ENCODE measurements at places on chromosomes 2 and 18. TPM values are rescaled to one million over a fixed set of nuclear protein-coding genes. Genes with fewer than 3 reads are reported as not detected.

- DNase-seq, result no peak
Observed at GRCh38 chr2:153165021-153165420, 313.5 kb downstream of the RPRM start.

The PRKAG3 gene
- total RNA-seq, result not detected

The TWIST2 gene
- total RNA-seq, result 33.3 TPM

- DNase-seq, result no peak
Observed at GRCh38 chr2:119117891-119118882, 40.4 kb downstream of the C1QL2 start.

The ALKAL2 gene
- total RNA-seq, result not detected

The VWC2L gene
- total RNA-seq, result not detected

The TTN gene
- total RNA-seq, result 0.88 TPM

DNA sequence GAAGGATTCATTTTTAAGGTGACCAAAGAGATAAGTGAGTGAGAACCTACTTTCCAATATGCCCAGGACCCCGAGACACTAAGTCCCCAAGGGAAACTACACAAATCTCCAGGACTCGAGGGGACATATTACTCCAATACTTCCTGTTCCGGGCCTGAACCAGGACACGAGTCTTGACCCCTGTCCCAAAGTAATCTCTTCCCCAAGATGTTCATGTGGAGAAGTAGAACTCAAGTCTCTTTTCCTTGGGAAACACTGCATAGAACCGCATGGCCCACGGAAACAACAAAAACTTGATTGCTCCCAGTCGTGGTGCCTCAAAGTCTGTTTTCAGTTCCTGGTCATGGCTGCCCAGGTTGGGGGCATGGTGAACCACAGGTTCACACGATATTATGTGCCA lies 87.2 kb upstream of the ZEB2 start:
- no peak for DNase-seq

DNA sequence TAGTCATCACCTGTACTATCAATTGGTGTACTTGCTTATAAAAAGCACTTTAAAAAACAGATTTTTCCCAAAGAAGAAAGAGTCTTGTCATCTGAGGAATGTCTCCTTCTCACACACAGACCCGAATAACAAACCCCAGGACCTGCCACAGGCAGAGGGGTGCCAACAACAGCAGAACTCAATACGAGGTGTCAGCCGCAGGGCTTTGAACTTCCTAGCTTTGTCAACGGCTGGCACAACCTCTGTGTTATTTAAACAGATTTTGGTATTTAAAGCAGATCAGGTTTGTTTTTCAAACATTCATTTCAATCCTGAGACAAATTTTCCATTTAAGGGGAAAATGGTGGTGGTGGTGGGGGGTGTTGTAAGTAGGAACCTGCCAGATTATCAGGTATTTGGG lies 138.4 kb upstream of the RIOK3 start:
- no peak for DNase-seq

The MC5R gene
- not detected for total RNA-seq

DNA sequence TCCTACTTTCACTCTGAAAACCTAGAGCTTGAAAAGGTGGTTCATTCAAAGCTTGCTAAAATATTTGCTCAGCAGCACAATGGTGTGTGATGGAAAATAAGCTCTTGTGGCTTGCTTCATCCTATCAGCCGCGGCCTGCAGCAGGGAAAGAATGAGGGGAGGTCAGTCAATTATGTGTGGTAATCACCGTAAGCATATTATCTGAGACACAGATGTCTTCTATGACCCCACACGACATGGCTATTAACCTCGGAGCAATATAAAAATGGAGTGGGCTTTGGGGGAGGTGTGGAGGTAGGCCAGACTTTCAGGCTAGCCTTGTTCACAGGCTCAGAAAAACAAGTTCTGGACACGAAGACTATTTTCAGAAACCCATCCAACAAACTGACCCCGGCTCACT lies 98.4 kb upstream of the SIX3 start:
- DNase-seq, result no peak

GRCh38 chr2:132891498-132891897 lies 221.5 kb upstream of the LYPD1 start:
- no peak for DNase-seq

DNA sequence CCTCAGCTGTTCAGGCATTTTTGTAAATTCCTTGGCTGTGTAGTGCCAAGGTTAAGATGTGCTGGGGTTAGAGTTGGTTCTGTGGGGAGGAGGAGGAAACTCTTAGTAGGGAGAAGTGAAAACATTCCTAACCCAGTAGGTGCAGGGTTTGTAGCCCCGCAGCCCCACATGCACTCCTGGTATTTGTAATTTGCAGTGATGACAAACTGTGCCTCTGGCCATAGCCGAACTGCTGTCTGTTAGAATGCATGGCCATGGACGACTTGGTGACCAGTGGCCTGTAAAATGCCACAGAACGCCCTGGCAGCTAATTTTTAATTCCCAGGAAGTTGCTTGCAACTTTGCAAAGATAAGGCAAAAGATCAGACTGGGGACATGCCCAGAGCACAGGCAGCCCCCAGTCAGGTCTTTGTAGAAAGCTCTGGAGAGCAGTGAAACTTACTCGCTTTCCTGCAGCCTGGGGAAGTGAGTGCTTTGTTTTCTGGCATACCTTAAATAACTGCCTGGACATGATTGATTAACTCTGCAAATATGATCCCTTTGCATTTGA lies 38.4 kb downstream of the LYPD6B start:
- DNase-seq, result no peak

DNA sequence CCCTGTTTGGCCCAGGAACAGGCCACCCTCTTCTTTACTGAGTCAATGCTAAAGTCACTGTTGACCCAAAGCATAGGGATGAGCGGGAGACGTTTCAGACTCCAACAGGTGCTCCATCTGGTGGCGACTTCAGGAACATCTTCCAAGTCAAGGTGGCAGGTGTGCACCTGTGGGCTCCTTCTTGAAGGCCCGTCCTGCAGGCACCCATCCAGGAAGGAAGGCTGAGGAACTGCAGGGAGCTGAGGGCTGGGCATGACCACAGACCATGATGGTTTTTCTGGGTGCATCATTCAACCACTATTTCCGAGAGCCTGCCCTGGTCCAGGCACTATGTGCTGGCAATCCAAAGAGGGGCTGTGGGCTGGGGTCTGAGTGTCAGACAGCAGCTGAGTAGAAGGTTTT lies 142.8 kb downstream of the NDUFA10 start:
- peak; percentile 39 for DNase-seq

DNA sequence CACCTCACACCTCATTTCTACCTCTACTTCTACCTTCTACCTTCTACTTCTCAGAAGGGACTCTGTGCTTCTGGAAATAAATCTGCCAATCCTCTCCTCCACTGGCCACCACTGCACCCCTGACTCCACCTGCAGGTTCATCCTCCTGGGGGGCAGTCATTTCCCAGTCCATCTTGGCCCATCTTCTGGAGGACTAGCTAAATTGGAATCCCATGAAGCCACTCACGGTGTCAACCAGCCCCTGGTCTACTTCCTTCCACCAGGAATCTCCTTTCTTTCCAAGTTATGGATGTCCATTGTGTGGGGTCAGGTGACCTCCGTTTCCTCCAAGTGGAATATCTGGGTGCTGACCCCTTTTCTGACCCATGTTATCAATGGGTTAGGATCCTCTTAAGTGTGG lies 3.9 kb downstream of the WNT10A start:
- DNase-seq, result no peak

The MYO1B gene
- total RNA-seq, result not detected

GRCh38 chr18:58168993-58169392 lies 125.0 kb downstream of the NEDD4L start:
- DNase-seq, result no peak

DNA sequence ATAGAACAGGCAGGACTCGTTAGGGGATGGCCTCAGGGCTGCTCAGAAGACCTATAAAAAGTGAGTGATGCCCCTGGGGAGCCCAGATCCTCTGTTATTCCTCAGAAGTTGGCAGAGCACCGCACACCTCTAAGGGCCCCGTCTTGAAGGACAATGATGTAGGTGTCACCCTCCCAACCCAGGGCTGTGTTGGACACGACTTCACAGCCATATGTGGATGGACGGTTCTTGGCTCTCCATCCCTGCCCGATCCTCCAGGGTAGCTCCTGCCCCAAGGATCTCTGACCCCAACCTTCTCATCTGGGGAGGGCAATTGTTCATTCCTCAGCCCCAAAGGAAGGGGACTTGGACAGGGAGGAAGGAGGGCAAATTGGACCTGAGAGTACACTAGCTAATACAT lies 246.1 kb downstream of the DYSF start:
- DNase-seq, result no peak

The MOCOS gene
- total RNA-seq, result not detected

GRCh38 chr2:111091811-111092211 lies 28.9 kb upstream of the BCL2L11 start:
- no peak for DNase-seq

DNA sequence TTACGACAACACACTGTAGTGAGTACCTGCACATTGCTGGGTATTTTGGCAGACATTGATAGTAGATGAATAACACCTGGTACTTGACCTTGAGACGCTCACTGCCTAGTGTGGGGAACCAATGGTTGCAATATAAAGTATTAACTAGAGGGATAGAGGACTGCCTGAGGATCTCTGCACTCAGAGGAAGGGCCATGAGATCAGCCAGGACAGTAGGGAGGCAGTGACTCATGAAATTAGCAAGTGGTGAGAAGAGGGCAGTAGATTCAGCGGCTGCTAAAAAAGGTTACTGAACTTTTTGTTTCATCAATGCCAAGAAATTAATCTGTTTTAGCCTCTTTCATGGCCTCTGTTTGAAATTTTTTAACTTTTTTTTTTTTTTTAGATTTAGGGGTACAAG lies 250.8 kb upstream of the TCF4 start:
- no peak for DNase-seq

DNA sequence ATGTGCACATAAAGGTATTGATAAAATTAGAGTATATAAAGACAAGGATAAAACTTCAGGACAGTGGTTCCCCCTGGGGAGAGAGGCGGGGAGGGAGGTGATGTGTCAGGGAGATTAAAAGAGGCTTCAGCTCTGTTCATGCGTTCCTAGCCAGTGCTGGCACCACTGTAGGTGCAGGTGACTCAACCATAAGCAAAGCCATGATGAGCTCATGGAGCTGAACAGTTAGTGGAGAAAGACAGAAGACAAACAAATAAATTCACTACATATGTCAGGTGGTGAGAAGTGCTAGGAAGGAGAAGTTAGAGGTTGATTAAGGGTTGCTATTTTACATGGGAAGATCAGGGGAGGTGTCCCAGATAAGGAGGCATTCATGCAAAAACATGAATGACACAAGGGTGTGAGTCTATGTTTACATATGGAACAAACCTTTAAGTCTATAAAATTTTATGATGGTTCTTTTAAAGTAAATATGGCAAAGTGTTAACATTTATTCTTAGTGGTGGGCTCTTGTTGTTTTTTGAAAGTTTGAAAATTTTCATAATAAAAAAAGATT lies 136.0 kb downstream of the ANKRD44 start:
- DNase-seq, result no peak

The C1QL2 gene
- not detected for total RNA-seq

The MORN2 gene
- 29.6 TPM for total RNA-seq

The UGT1A9 gene
- total RNA-seq, result not detected

DNA sequence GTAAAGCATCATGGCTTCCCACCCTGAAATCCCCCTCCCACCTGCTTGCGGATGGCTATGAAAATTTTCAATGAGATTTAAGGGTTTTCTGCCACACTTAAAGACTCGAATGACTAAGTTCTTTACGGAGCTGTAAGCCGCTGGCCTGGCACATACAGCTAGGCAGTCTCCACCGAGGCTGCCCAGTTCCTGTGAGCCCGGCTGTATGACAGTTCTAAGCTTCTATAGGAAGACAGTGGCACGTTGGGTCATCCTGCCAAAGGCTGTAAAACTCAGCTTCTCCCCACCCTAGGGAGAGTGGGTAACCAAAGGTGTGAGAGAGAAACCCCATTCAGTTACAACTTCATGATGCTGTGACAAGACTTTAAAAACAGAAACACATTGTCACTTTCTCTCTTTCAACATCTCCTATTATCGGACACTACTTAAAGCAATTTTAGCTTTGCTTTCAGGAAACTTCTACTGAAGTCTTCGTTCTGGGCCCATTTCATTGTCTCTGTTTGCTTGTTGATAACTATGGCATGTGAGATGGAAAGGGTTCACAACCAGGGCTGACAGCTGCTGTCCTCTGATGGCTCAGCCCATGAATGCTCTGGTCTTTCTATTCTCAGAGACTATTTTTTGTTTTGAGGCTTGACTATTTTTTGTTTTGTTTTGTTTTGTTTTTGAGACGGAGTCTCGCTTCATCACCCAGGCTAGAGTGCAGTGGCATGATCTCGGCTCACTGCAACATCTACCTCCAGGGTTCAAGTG lies 7.1 kb downstream of the CASP8 start:
- DNase-seq, result no peak

GRCh38 chr2:99153921-99154604 lies 679 bp downstream of the TSGA10 start:
- DNase-seq, result peak; percentile 73

DNA sequence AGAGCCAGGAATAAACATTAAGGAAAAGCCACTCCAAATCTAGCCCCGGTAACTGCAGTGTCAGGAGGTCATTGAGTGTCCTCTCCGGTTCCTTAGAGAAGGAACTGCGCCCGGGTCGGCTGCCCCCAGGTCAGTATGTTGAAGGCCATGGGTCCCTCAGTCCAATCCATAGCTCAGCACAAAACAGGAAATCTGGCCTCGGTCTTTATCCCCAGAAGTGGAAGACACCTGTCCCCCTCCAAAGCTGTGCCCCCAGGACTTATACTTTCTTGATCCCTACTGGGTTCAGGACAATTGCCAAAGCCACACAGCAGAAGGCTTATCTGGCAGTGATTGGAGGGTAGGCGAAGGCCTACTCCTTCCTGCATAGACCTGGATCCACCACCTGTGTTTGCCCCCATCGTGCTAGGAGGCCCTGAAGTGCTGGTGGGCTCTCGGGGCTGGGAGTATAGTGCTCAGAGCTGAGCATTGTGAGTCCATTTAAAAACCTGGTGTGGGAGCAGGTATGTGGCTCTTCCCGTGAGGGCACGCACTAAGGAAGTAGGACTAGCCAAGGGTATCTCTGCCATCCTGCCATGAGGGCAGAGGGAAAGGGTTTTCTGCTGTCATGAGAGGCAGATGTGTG lies 178.6 kb downstream of the SEPTIN10 start:
- DNase-seq, result no peak

- no peak for DNase-seq
Observed at GRCh38 chr2:222193328-222193983, 105.3 kb downstream of the PAX3 start.

- DNase-seq, result no peak
Observed at GRCh38 chr2:118232796-118233195, 144.5 kb downstream of the INSIG2 start.

DNA sequence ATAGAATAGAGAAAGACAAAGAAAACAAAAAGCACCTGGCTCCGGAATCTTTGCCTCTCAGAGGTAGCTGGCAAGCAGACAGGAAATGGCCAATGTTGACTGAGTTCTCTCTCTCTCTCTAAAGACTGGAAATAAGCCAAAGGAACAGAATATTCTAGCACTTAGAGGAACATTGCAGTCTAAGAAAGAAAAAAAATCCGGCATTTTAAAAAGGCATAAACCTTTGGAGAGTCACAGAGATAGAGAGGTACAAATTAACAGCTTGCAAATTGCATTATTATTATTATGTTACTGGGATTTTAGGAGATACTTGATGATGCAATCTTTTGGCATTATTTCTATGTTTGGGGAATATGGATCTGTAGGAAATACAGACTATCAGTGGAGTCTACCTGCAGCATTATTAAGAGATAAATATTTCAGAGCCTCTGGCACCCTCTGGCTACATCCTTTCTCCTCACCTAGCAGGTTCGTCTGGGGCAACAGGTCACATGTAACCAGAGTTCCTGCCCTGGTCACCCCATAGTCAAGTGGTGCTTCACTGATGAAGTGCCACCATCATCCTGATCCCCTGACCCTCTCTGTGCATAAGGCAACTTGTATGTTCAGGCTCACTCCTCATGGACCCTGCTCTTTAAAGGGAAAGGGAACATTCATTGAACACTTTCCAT lies 318.9 kb upstream of the ACVR2A start:
- DNase-seq, result no peak

The C18orf54 gene
- 7.9 TPM for total RNA-seq
